ENCODE measurements at places on chromosomes 4 and X.
A peak's percentile ranks its signal among the peaks of the same experiment; 100 is the strongest.

DNA sequence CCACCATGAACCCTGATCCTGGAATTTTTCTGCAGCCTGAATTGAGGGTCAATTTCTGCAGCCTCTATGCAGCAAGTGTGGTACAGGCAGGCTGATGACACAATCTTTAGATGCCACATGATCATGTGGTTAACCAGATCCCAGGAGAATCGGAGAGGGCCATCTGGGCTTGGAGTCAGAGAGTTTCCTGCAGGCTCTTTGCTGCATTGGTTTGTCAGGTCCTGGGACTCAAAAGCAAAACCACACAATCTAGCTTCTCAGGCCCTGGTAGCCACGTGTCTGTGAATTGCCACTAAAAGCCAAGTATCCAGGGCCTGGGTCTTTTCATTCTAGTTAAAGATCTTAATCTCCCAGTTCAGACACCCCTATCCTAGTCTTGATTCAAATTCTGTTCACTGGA, 464.5 kb downstream of the BCOR start:
- no peak for DNase-seq

DNA sequence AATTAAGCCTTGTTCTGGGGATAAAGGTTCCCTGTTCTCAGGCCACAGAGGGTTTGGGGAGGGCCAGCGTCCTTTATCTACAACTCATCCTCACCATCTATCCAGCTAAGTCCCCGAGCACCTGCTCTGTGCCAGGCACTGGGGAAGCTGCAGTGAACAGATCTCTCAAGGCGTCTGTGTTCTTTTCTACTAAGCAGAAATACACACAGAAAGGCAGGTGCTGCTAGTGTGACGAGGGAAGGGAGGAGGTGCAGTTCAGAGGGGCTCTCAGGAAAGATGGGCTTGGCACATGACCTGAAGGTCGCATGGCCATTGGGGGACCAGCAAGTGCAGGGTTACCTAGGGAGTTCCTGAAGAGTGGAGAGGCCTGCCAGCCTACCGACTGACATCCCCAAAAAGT, 352.2 kb downstream of the NR3C2 start:
- no peak for DNase-seq

DNA sequence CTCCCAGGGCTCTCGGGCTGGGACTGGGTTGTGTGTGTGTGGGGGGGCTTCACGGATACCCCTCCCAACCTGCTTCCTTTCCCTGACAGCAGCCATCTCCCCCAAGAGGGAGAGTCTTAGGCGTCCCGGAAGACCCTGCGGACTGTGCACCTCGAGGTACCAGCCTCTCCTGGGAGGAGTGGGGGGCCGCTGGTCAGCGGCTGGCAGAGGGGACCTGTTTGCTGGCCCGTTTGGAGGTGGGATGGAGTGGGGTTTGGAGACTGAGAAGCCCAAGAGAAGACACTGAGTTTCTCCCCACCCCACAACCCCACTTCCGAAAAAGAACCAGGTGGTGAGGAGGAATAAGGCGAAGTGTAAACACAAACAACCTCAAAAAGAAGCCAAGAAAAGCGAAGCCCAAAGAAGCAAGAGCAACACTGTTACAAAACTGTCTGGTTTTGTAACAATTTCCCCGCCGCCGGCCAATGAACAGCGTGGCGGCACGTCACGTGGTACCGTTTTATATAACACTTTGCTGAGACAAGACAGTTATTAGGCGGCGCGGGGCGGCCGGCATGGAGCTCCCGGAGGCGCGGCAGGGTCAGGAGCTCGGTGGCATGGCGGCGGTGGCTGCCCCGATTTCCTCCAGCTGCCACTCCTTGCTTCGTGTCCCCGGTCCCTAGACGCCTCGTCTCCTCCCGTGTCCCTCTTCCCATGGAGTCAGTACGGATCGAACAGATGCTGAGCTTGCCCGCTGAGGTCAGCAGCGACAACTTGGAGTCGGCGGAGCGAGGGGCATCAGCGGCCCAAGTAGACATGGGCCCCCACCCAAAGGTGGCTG, at the start of gene LONRF3:
LONRF3 (plus strand) TSS at position 531 of the 820 bp plus-strand sequence; CDS start at position 694, 163 bp downstream.
- DNase-seq: peak; percentile 39

- DNase-seq: no peak
Measured at GRCh38 chr4:12439633-12440305, 1011.1 kb upstream of the HS3ST1 start.

GRCh38 chr4:160537681-160538080, 1434.8 kb downstream of the RAPGEF2 start:
- DNase-seq: no peak

GRCh38 chrX:31555506-31555905, 483.7 kb upstream of the FTHL17 start:
- DNase-seq: no peak

GRCh38 chrX:18537524-18537923, 112.1 kb downstream of the CDKL5 start:
- DNase-seq: no peak

- DNase-seq: no peak
Measured at GRCh38 chr4:120869613-120870278, 52.8 kb downstream of the PRDM5 start.

- DNase-seq: no peak
Measured at GRCh38 chr4:171889681-171890080, 76.5 kb downstream of the GALNTL6 start.

DNA sequence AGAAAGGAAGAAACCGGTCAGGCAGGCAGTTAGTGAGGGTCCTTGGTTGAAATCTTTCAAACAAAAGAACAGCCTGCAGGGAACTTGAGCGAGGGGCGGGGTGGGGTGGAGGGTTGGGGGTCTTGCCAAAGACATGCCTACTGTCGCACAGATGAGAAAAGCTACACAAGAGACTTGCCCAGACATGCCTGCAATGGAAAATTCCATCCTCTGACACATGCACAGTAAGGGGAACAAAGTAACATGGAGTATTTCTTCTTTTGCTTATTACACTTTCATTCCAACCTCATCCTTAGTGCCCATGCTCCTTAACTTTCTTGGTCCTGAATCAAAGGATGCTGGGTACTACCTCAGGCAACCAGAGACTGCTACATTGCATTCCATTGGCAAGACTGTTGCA, 1491.2 kb downstream of the STIM2 start:
- DNase-seq: no peak

DNA sequence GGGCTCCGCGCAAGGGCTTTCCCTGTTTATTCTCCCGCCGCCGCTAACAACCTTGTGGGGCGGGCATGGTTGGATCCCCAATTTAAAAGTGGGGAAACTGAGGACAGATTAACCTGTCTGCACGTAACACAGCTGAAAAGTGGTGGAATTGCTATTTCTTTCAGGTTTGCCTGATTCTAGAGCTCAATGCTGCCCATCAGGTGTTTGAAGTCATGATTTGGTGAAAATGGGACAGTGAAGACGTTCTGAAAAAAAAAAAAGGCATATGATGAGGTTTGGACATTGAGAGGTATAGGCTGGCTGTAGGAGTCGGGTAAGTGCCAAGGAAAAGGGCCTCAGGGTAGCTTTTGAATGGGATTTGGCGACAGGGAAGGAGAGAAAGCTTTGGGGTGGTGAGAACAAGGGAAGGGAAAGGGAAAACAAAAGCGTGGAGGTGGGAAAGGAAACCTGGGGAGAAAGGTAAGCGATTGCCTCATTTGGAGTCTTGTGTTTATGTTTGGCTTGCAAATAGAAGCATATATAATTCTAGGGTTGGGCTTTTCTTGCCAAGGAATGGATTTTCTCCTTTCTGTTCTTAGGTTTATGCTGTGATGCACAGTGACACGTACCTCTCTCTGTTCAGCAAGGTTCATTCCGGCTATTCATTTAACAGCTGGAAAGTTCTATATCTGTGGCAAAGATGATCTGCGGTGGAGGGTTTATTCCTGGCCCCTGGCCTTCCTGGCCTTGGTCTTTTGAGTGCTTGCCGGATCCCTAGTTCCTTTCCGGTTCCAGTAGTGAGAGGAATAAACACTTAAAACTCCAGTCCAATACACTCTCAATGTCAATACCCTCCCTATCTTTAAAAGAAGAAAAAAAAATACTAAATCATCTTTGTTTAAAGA, 2.4 kb upstream of the STIM2 start:
- no peak for DNase-seq

DNA sequence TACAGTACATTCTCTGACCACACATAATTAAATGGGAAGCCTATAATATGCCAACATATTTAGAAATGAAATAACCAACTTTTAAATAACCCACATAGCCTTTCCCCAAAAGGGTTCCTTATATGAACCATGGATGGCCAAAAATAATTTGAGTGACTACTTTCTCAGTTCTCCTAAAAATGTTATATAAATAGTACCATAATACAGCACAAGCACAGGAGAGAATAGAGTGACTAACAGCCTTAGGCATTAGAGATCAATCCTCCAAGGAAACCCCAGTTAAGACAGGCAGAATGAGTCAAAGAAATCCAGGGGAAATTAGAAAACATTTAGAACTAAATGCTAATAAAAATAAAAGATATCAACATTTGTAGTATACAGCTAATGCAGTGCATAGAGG, 50.2 kb downstream of the ANKRD17 start:
- DNase-seq: no peak

DNA sequence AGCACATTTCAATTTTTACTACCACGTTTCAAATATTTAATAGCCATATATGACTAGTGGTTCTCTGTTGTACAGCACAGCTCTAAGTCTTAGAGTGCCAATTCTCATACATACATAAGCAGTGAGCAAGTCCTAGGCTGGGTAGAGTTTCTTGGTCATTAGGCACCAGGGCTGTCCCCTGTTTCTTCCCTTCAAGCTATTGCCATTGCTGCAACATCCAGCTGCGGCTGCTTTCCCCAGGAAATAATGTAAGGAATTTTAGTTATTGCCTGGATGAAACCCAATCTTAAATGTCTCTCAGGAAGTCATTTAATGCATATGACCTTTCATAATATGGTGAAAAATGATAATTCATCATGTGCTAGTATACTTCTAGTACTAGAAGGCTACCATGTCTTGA, 74.1 kb upstream of the PPP3CA start:
- no peak for DNase-seq

GRCh38 chr4:118081434-118081833, 47.1 kb downstream of the NDST3 start:
- no peak for DNase-seq

DNA sequence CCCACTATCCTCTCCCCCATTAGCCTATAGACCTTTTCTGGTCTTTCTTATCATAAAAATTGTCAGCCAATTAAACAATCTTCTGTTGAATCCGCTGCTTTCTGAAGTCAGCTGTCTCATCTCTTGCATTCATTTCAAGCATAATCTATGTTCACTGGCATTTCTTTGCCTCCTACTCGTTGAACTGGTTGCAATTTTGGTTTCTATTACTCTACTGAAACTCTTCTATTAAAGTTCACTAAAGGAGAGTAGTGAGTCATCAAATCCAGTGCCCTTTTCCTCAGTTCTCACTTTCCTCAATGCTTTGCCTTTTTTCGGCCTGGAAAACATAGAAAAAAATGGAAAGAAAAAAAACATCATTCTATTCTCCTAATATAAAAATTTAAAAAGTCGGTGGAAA, 23.9 kb upstream of the CXCL13 start:
- DNase-seq: no peak

GRCh38 chr4:166902941-166903340, 331.4 kb downstream of the SPOCK3 start:
- no peak for DNase-seq

- DNase-seq: no peak
Measured at GRCh38 chr4:174696657-174697056, 132.4 kb downstream of the GLRA3 start.

DNA sequence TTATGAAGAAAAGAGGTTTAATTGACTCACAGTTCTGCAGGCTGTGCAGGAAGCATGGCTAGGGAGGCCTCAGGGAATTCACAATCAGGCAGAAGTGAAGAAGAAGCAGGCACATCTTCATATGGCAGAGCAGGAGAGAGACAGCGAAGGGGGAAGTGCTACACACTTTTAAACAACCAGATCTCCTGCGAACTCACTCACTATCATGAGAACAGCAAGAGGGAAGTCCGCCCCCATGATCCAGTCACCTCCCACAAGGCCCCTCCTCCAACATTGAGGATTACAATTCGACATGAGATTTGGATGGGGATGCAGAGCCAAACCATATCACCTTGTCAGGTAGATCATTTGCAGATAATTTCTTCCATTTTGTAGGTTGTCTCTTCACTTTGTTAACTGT, 555.5 kb upstream of the MAGEB2 start:
- DNase-seq: no peak

DNA sequence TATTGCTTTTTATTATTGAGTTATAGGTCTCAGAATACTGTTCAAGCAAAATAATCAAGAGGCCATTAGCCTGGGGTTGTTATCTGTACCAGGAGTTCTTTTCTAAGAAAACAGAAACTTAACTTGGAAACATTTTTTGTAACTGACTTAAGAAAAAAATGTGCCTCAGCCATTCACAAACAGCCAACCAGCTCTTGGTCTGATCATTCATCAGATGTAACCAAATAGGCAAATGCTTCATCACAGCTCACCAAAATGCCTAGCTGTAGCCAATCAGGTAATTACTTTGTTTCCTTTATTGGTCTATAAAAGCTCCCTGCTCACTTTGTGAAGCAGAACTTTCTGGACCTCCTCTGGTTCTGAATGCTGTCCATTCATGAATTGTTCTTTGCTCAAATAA, 387.7 kb downstream of the FAT4 start:
- no peak for DNase-seq

DNA sequence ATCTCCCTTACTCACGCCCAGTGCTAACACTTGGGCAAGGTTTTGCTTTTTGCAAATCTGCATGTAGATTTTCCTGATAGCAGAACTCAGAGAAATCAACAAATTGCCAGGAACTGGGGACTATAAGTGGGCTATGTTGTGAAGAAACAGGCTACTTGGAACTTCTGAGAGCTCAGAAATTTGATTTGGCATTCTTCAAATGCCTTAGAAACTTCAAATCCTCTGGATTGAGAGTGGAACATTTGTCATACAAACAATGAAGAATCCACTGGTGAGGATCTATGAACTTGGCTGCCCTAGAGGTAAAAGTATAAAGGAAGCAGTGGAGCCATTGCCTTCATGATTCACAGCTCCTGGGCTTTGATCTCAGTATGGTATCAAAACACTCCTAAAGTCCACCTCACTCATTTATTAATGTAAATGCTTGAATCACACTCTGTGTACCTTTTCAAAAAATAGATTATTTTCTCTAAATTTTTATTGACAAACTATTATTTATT, 126.0 kb downstream of the GLRA3 start:
- no peak for DNase-seq

DNA sequence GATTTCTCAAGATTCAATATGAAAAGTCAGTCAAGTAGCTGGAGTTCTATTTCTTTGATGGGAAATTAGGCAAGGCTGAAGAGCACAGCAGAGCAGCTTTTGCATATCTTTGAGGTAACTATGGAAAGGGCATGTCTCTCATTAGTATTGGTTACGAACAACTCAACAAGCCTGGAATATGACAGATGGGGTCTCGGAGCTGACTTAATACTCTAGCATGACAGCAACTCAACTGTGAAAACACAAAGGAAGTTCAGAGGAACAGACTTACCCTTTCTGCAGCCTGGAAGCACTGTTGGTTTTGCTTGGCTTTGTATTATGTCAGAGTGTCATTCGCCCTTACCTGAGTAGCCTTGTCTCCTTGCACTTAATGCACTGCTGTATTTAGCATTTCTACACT, 79.9 kb upstream of the AADAT start:
- DNase-seq: no peak

GRCh38 chr4:87211249-87211952, 9.0 kb downstream of the KLHL8 start:
- no peak for DNase-seq

- DNase-seq: no peak
Measured at GRCh38 chr4:139814323-139815015, 148.8 kb downstream of the MGST2 start.

All from stimulated activated CD8-positive, alpha-beta memory T cell treated with anti-CD3 and anti-CD28 coated beads, Interleukin-7, amount 100 ng/mL, for 1 hour (primary cell).